Mammary epithelial cell (primary cell): ENCODE measurements at places on chromosomes 7 and 10. TPM values are rescaled to one million over a fixed set of nuclear protein-coding genes. Genes with fewer than 3 reads are reported as not detected.

Gene SMKR1
- not detected for total RNA-seq

Gene SFRP5
- total RNA-seq = not detected in 2 replicates

Gene PIP
- total RNA-seq = not detected in 2 replicates

GRCh38 chr10:76297358-76297757 lies 865.9 kb downstream of the LRMDA start:
- no peak for DNase-seq

Gene NPY4R2
- total RNA-seq = not detected in 2 replicates

GRCh38 chr7:49771427-49772176 lies 1.8 kb upstream of the VWC2 start:
- DNase-seq = no peak

DNA sequence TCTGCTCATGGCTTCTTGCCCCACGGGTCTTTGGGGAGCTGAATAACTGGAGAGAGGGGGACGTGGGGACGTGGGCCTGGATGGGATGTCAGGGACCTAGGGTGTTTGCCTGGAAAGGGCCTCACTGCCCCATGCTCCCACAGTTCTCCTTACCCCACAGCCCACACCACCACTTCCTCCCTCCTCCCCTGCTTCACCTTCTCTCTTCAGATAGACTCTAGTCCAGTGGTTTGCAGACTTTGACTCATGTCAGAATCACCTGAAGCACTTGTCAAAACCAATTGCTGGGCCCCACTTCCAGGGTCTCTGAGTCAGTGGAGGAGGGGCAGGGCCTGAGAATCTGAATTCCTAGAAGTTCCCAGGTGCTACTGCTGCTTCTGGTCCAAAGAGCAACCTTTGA lies 327.4 kb downstream of the RPS24 start:
- no peak for DNase-seq

DNA sequence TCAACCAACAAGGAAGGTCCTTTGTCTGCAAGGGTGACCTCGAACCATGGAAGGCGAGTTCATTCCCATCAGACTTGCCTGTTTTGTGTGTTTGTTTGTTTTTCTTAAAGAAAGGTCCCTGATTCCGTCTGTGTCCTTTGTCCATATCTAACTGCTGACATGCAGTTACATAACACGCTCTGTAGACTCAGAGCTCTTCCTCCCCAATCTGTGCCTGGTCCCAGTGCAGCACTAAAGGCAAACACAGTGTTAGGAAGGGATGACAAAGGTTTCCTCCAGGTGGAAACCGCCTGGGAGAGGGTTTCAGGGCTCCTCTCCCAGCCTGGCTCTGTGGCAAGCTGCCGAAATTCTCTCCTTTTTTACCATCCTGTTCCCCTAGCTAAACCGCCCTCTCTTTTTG lies 13.4 kb downstream of the JCAD start:
- DNase-seq = no peak

Gene AGAP9
- total RNA-seq = 1.2 TPM

Gene TFPI2
- total RNA-seq = 0.33 TPM

DNA sequence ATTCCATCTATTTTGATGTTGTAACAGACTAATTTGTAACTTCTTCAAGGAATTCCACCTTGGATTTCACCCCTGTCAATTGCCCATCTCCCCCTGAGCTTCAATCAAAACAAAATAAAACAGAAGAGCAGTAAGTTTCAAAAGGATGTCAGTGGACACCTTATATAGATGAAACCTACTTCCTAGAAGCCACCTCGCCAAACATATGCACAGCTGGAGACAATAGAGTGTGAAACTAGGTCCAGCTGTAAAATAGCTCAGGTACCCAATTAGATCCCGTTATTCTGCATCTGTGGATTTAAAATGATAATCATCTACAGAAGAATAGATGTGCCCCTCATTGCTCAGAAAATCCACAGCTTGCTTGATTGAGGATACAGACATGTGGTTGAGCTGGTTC lies 598.6 kb downstream of the SH2D4B start:
- no peak for DNase-seq
